ENCODE measurements at places on chromosomes 7 and 10.

DNA sequence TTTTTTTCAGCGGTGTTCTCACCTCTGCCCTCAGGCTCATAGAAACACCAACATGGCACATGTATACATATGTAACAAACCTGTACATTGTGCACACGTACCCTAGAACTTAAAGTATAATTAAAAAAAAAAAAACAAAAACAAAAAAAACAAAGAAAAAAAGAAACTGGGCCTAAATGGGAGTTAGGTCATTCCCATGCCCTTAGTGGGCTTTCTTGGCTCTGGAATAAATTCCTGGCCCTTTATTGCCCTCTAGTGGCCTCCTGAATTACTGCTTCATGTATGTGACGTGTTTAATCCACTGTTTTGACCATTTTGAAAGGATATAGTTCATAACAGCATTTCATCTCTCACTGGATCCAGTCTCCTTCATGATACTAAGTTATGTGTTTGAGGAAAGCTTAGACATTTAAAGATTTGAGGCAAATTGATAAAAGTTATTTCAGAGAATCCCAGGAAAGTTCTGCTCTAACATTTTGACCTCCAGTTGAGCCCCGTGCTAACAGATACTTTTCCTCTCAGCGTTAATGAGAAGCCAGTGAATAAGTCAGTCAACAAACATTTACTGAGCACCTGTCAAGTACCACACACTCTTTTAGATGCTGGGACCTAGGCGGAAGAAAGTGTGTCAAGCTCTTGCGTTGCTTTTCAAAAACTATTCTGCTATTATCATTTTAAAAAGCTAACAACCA is 54.7 kb upstream of the SYPL1 start:
- DNase-seq: peak; percentile 75

GRCh38 chr7:96449094-96449493 is 127.2 kb upstream of the SLC25A13 start:
- DNase-seq: no peak

- no peak for DNase-seq
Observed at GRCh38 chr10:126240483-126240882, 147.8 kb downstream of the ADAM12 start.

DNA sequence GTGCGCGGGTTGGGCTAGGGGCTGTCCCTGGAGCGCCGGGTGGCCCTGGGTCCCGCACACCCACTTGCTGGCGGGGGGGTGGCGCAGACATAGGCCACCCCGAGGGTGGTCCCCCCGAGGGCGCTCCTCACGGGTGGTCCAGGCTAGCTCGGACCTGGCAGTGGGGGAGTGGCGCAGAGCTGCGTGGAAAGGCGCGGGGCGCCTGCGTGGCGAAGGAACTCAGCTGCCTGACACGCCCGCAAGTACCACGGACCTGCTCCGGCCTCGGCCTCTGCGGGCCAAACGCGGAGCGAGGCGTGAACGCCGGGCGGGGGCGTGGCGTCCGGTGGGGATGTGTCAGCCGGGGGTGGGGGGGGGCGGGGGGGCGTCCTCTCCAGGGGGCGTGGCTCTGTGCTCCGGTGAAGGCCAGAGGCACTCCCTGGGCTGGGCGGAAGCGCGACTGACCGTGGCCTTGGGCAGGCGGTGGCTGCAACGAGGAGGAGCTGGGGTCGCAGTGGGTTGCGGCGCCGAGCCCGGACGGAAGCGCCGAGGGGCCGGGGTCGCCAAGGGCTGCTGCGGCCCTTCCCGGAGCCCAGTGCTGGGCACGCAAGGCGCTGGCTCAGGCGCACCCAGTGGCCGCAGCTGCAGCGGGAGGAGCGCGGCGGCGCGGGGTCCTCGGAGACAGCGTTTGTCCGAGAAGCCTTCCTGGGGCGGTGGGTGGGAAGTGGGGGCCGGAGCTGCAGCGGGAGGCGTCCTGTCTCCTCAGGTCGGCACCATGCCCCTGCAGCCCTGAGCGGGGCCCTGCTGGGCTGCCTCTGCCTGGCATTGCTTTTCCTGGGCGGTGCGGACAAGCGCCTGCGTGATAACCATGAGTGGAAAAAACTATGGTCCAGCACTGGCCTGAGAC is 58.9 kb upstream of the NUPR2 start:
- no peak for DNase-seq

DNA sequence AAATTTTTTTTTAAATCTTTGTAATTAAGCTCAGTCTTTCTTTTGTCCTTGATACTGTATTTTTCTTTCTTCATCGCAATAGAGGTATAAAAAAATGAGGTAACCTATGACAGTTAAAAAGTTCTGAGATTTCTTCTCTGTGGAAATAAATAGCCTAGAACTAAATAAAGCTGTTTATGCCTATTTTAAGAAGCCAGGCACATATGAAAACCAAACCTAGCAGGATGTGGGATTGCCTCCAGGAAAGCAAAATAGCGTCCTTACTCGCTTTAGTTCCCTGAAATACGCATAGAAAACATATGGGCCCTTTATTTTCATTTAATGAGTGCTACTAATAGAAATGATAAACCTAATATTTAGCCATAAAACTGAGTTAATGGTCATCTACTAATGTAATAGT is 6.6 kb downstream of the UBE2D1 start:
- no peak for DNase-seq

DNA sequence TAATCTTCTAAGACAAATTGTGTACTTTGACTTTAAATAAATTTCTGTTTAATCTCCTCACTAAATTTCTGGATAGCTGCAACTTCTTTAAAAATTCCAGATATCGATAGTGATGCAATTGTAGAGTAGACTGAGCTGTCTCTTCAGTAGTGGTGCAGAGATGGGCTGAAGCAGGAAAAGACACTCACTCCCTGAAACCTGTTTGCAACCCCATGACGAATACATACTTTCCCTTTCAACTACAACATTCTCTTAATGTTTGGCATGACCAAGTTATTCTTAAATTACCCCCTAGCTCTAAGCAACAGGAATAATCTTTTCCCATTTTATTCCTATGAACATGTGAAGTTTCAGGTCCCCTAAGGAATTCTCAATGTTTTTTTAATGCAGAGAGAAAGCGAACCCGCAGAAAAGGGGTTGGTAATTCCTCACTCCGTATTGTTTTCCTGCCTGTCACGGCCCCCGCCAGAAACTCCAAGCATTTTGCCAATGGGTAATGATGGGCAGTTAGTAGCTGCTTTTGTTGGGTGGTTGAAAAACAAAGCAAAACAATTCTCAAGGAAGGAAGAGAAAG is 1.3 kb downstream of the THSD7A start:
- DNase-seq: peak; percentile 39

GRCh38 chr7:44059219-44060090 is 5.9 kb downstream of the PGAM2 start:
- no peak for DNase-seq

- no peak for DNase-seq
Observed at GRCh38 chr10:98417973-98418664, 3.1 kb upstream of the PYROXD2 start.

DNA sequence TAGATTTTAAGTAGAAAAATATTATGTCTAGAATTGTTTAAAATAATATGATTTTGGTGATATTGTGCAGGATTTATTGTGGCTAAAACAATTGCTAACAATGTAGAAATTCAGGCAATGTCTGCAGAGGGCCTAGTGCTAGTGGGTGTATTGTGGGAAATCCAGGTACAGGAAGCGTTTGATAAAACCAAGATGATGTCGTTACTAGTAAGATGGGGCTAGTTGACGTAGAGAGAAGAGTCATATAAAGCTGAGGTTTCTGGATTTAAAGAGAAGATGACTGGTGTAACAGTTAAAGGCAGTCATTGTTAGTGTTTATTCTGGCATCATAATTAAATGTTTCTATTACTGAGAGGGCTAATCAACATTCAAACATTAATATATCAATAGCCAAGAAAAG is 43.5 kb downstream of the ADK start:
- DNase-seq: peak; percentile 47

GRCh38 chr10:70308121-70309060 is 24.6 kb upstream of the NPFFR1 start:
- DNase-seq: no peak

DNA sequence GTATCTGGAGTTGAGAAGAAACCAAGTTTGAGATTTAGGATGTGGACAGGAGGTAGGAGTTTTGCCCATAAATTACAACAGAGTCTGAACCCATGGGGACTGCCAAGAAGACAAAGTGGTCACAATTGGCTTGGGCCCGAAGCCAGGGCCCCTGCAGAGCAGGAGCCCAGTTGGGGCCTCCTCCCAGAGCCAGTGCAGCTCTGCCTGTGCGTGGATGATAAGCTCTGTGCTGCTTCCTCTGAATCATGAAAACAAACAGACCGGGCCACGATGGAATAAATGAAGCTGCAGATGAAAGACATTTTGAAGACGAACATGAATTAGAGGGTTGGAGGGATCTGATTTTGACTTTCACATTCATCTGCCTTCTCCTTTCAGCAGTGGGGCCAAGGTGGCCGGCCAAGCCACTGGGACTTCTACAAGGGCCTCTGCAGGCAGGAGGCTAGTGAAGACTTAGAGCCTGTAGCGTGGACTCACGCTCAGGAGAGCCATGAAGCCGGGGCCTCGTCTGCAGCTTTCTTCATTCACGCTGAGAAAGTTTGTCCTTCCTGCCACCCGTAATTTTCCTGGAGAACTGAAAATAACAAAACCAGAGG is 156.8 kb upstream of the LYZL1 start:
- no peak for DNase-seq

DNA sequence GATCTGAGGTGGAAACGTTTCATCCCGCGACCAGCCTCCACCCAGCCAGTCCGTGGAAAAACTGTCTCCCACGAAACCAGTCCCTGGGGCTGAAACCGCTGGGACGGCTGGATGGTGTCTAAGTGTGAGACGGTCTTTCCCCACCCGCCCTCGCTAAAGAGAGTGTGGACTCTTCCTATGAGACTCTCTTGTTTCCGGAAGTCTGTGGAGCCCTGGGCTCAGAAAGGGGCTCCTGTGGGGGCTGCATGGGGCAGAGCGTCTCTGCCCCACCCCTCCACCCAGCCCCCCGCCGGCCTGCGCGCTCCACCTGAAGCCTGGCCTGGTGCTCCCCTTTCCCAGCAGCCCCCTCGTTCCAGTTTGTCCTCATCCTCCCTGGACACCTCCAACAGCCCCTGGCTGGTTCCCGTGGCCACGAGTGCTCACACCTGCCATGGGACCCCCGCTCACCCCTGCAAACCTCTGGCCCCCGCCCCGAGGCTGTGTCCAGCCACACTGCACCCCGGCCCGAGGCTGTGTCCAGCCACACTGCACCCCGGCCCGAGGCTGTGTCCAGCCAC is 28.7 kb downstream of the CFAP46 start:
- DNase-seq: no peak

DNA sequence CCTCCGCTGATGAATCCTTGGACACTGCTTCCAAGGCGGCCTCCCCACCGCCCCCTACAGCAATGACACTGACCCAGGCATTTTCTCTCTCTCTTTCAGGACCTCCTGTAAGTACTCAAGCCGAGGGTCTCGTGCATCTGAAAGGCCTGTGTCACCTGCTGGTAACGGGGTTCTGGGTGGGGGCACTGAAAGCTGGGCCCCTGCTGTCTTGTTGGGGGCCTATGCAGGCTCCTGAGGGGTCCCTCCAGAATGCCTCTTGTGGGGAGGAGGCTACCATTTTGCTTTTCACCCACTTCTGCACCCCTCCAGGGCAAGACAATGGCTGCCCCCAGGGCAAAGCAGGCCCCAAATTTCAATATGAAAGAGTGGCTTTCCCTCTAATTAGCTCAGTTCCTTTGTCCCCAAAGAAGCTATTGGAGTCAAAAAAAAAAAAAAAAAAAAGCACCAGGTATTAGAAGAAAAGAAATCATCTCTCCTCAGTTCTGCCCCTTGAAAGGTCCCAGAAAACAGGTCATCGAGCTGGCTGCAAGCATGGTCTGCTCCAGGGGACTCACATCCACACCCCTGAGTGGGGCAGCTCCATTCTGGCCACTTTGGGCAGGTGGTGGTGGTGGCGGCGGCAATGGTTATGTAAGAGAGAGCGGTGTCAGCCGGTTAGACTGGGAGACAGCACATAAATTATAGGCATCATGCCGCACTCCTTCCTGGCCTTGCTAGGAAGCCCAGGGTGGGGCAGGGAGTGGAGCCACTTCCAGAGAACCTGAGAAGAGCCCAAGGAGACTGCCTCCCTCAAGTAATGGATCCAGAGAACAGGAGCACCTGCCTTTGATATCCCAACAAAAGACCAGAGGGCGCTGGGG is 66.2 kb downstream of the COL13A1 start:
- DNase-seq: no peak

GRCh38 chr7:157035979-157036378 is 25.5 kb upstream of the MNX1 start:
- no peak for DNase-seq

GRCh38 chr10:110755781-110756180 is 111.6 kb downstream of the RBM20 start:
- no peak for DNase-seq

- DNase-seq: peak; percentile 34
Observed at GRCh38 chr10:95841661-95842498, 65.9 kb upstream of the CC2D2B start.

DNA sequence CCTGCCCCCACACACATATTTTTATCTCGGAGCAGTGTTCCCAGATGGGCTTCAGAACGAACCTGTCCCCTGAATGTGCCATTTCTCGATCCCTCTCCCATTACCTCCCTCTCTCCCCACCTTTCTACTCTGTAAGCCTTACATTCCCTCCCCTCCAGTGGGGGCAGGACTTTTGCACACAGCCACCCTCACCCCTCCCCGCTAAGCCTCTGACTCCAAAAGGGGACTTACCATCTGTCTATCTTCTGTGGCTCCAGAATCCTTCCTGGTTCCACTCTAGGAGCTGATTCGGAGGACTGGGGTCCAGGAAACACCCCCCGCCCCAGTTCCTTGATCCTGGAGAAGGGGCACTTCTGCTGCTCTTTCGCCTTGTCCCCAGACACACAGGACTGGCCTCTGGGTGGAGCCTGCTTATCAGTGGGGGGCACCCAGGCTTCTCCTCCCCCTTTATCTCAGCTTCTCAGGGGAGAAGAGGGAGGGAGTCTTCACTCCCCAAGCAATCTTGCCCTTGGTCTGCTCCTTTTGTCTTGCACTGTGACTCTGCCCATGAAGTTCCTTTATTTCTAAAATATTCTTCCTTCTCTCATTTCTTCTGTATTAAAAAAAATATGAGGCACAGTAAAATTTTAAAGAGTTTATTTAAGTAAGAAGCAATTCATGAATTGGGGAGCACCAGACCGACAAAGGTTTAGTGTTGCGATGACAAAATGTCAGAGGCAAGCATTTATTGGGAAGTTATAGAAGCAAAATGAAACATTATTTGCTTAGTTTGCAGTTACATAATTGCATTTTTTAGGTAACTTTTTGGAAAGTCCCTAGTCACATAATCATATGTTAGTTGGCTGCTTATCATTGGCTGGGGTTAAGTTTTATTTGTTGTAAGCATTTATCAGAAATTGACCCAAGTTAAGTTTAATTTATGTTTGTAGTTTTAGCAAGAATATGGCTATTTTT is at the start of gene KEL:
KEL (minus strand) TSS at position 391 of the 954 bp plus-strand sequence; CDS start at position 234, 157 bp downstream.
- no peak for DNase-seq

DNA sequence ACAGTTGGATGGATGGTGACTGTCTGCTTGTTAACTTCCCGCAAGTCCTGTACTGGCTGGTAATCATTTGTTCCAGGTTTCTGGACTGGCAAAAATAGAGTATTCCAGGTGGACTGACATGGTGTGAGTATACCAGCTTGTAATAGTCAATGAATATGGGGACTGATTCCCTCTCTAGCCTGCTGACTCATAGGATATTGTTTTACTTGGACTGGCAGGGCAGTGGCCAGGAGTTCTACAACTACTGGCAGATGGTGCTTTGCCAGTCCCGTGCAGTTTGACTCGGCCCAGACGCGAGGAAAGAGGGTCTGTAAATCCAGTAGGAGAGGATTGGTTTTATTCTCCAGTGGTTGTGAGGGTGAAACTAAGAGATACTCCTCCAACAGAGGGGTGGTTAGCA is 78.0 kb downstream of the PRR15 start:
- no peak for DNase-seq

All from fibroblast of skin of right quadriceps (primary cell).